GOT3 (cell line): ENCODE measurements at places on chromosomes 1 and 21.

DNA sequence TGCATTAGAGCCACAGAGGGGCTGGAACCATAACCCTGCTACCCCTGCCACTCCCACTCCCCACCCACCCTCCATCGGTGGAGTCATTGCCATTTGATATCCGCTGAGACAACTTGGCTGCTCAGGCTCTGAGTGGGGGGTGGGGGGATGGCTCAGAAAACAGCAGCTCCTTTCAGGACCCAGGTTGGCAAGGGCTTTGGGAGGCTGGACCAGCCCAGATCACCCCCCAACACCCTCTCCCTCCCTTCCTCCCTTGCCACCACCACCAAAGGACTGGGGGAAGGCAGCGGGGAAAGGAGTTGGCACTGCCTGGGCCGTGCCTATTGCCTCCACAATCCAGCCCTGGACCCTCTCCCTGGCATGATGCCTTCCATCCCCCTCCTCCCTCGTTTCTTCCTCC is 1.7 kb downstream of the KCNJ10 start:
- no peak for DNase-seq

GRCh38 chr1:222643606-222643937 is 25.7 kb downstream of the MIA3 start:
- no peak for DNase-seq

GRCh38 chr1:107135463-107135862 is 5.4 kb upstream of the NTNG1 start:
- DNase-seq, result no peak

DNA sequence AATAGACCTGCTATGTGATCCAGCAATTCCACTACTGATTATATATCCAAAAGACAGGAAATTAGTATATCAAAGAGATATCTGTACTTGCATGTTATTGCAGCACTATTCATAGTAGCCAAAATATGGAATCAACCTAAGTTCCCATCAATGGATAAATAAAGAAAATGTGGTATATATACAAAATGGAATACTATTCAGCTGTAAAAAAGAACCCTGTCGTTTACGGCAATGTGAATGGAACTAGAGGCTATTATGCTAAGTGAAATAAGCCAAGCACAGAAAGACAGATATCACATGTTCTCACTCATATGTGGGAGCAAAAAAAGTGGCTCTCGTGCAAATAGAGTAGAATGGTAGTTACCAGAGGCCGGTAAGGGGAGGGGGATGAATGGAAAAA is 9.2 kb downstream of the DNAH14 start:
- no peak for DNase-seq

- no peak for DNase-seq
Observed at GRCh38 chr1:157077394-157077793, 22.2 kb downstream of the ETV3L start.

DNA sequence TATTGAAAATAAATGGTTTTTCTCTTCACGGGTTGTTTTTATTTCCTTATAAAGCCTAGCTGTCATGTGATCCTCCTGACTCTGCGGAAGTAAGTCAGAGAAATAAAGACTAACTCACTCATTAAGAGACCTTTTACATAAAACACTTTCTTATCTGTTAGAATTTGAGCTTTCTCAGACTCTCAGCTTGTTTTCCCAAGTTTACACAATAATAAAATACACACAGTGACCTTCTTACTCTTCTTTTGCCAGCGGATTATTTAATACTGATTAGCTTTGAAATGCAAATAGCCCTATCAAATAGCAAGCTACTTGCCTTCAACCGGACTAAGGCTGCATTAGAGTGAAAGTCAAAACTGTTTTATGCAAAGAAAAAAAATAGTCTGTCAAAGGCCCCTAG is 45.5 kb upstream of the CXADR start:
- DNase-seq, result no peak

DNA sequence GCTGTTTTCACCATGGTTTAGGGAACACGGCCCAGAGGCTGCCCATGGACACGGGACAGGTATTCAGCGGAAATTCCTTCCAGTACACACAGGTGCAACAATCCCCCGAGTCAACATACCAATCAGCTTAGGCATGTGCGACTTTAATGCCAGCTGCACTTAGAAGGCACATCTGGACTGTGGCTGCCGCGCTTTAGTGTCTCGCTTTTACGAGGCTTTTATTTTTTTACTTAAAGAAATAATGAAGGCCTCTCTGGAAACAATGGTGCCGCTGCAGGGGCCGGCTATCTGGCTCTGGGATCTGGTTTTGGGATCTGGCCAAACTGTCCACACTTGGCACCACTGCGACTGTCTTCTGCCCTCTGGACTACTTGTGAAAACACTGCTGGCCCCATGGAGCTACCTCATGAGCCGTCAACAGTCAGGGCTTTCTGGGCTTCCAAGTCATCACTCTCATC is 55.5 kb downstream of the SLC66A1 start:
- no peak for DNase-seq

GRCh38 chr1:215890438-215890837 is 323.3 kb downstream of the KCTD3 start:
- DNase-seq, result no peak

- DNase-seq, result no peak
Observed at GRCh38 chr1:69540052-69540451, 27.7 kb upstream of the LRRC7 start.

- DNase-seq, result no peak
Observed at GRCh38 chr1:45643321-45643720, 19.5 kb upstream of the CCDC17 start.
